ENCODE measurements at places on chromosomes 7 and 10.

- DNase-seq: no peak
These were observed 244.3 kb upstream of the PHYHIPL start for GRCh38 chr10:58932126-58932525.

DNA sequence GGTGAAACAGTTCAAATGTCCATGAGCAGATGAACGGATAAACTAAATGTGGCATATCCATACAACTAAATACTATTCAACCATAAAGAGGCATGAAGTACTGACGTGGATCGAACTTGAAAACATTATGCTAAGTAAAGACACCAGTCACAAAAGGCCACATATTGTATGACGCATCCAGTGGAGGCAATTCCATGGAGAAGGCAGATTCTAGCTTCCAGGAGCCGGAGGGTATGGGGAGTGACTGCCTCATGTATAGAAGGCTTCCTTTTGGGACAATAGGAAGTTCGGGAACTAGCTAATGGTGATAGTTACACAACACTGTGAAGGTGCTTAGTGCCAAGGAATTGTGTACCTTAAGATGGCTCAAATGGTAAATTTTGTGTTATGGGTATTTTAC lies 98.4 kb downstream of the VIPR2 start:
- no peak for DNase-seq

DNA sequence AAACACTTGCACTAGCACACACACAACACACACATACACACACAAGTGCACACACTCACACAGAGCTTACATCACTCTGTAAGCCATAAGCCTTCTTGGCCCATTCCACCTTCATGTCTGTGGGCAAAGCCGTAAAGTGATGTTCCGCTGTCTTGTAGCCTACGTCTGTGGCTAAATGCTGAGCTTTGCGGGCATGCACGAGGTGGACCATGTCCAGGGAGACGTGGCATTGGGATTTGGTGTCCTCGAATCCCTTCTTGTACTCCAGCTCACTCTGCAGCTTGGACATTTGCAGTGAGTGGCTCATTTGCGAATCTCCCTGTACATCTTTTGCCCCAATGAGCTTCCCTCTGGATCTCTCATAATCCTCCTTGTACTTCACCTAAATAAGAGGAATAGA lies 42.0 kb downstream of the NRAP start:
- DNase-seq: no peak

GRCh38 chr7:76409537-76409936 lies at the start of gene SSC4D:
TSS of gene SSC4D (minus strand) at chr7:76409697. CDS start at chr7:76404439, 5,258 bp downstream.
- DNase-seq: no peak

GRCh38 chr10:16381083-16381482 lies 55.7 kb upstream of the PTER start:
- no peak for DNase-seq

- DNase-seq: no peak
These were observed 275.3 kb downstream of the ADARB2 start for GRCh38 chr10:1462032-1462431.

DNA sequence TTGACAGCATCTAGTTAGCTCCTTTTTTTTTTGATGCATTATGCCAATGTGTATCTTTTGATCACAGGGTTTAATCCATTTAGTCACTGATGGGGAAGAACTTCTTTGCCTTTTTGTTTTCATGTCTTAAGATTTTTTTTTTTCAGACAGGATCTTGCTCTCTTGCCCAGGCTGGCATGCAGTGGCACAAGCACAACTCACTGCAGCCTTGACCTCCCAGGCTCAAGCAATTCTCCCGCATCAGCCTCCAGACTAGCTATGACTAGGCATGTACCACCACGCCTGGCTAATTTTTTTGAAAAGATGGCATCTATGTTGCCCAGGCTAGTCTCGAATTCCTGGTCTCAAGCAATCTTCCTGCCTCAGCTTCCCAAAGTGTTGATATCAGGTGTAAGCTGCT lies 46.4 kb upstream of the PLA2G12B start:
- DNase-seq: no peak

- no peak for DNase-seq
These were observed 301.9 kb downstream of the LRMDA start for GRCh38 chr10:75733135-75733890.

DNA sequence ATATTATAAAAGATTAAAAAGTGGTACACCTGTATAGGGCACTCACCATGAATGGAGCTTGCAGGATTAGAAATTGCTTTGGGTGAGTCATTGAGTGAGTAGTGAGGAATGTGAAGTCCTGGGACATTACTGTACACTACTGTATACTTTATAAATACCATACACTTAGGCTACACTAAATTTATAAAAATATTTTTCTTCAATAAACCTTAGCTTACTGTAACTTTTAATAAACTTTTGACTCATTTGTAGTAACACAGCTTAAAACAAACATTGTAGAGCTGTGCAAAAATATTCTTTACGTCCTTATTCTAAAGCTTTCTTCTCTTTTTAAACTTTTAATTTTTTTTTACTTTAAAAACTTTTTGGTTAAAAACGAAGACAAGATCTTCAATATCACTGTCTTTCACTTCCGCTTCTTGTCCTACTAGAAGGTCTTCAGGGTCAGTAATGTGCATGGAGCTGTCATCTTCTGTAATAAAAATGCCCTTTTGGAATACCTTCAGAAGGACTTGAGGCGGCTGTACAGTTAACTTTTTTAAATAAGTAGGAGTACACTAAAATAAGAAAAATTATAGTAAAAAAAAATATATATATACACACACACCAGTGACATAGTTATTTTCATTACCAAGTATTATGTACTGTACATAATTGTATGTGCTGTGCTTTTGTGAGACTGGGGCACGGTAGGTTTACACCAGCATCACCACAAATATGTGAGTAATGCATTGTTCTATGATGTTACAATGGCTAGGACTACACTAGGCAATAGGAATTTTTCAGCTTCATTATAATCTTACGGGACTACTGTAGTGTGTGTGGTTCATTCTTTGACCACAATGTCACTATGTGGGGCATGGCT lies 3.5 kb downstream of the STK31 start:
- DNase-seq: no peak
